K562 (cell line): ENCODE measurements at places on chromosomes 3 and 15. TPM values are rescaled to one million over a fixed set of nuclear protein-coding genes. Genes with fewer than 3 reads are reported as not detected.

C15orf62 gene
- 0.40 and 0.45 TPM in 2 replicates for total RNA-seq

GRCh38 chr15:57537072-57537471 is 54.6 kb upstream of the MYZAP start:
- H3K36me3 ChIP-seq, result no peaks in the 10 kb centered on the region
- DNase-seq, result no peak
- no peak overlapping the region for H3K4me3 ChIP-seq
- H3K27ac ChIP-seq, result no peak overlapping the region

GPR27 gene
- not detected in 2 replicates for total RNA-seq

GRCh38 chr3:127816783-127817405 is 5.4 kb downstream of the MGLL start:
- no peak for DNase-seq
- H3K4me1 ChIP-seq, result no peaks in the 10 kb centered on the region
- H3K27me3 ChIP-seq, result peaks cover 57% of the 10 kb centered on the region
- no peak overlapping the region for H3K4me3 ChIP-seq
- H3K27ac ChIP-seq, result no peak overlapping the region
- no peaks in the 10 kb centered on the region for H3K36me3 ChIP-seq

RSL24D1 gene
- 175 TPM in 2 replicates for total RNA-seq

GRCh38 chr15:35168464-35168863 is 83.4 kb upstream of the NANOGP8 start:
- DNase-seq, result no peak
- H3K36me3 ChIP-seq, result no peaks in the 10 kb centered on the region
- H3K27ac ChIP-seq, result peak overlapping the region; percentile 94
- H3K4me1 ChIP-seq, result peaks cover 6% of the 10 kb centered on the region; the same call in 1 of the 2 replicates
- no peak overlapping the region for H3K4me3 ChIP-seq

- no peak overlapping the region for H3K4me3 ChIP-seq
- H3K4me1 ChIP-seq, result no peaks in the 10 kb centered on the region
- H3K36me3 ChIP-seq, result no peaks in the 10 kb centered on the region
- DNase-seq, result no peak
These were observed 23.1 kb downstream of the EOMES start for GRCh38 chr3:27699067-27699466.

- H3K36me3 ChIP-seq, result no peaks in the 10 kb centered on the region
- peak; percentile 37 for DNase-seq
- no peak overlapping the region for H3K4me3 ChIP-seq
- no peaks in the 10 kb centered on the region for H3K27me3 ChIP-seq
These were observed 39.8 kb upstream of the SGO1 start for GRCh38 chr3:20225769-20226168.

VEPH1 gene
- 4.6 and 5.1 TPM in 2 replicates for total RNA-seq

SCAMP5 gene
- 0.27 and 0.31 TPM in 2 replicates for total RNA-seq

- no peaks in the 10 kb centered on the region for H3K36me3 ChIP-seq
- H3K4me3 ChIP-seq, result no peak overlapping the region
- H3K27ac ChIP-seq, result no peak overlapping the region
- H3K27me3 ChIP-seq, result peaks cover 15% of the 10 kb centered on the region; the same call in 2 of the 3 replicates
- no peaks in the 10 kb centered on the region; the same call in 2 of the 3 replicates for H3K4me1 ChIP-seq
These were observed 271.7 kb downstream of the UACA start for GRCh38 chr15:70491641-70492040.

HHATL gene
- not detected in 2 replicates for total RNA-seq

PTPN23 gene
- total RNA-seq, result 51.4 and 58.7 TPM in 2 replicates

GRCh38 chr15:88681610-88682221 is 42.9 kb downstream of the ISG20 start:
- no peaks in the 10 kb centered on the region for H3K4me1 ChIP-seq
- no peak for DNase-seq
- peaks cover 19% of the 10 kb centered on the region; the same call in 2 of the 3 replicates for H3K27me3 ChIP-seq
- H3K4me3 ChIP-seq, result no peak overlapping the region

- no peaks in the 10 kb centered on the region for H3K27me3 ChIP-seq
- H3K4me3 ChIP-seq, result no peak overlapping the region
- no peak overlapping the region for H3K27ac ChIP-seq
These were observed 68.2 kb downstream of the CD200R1L start for GRCh38 chr3:112778353-112778948.

DNA sequence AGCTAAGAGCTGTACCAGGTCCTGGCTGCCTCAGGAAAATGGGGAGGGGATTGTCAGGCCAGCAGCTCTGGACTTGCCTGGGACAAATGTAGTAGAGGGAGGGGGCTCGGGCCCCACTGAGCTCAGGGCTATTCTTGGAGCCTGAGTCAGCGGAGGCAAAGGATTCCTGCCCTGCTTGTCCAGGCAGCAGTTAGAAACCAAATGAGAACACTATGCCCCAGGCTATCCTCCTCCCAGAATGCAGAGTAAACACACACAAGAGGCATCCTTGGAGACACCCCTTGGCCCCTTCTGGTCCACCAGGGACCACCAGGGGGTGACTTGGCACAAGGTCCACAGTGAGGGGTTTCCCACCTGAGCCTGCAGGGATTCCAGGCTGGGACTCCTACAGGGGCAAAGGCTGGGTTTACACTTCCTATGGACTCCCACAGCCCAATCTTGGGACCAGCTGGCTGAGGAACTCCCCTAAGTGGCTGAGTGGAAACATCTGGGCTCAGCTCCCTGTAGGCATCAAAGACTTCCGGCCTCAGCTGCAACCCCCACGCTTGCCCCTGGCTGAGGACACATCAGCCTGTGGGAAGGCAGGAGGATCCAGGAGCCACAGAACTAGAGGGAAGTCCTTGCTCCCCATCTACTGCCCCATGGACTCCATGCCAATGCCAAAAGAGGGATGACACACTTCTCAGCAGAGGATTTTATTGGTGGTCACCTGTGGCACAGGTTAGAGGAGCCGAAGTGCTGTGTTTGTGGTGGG is 3.4 kb upstream of the COL7A1 start:
- no peaks in the 10 kb centered on the region for H3K27me3 ChIP-seq
- no peak for DNase-seq
- peaks cover 59% of the 10 kb centered on the region; the same call in 2 of the 3 replicates for H3K36me3 ChIP-seq
- H3K4me3 ChIP-seq, result no peak overlapping the region

- no peak overlapping the region for H3K4me3 ChIP-seq
- no peaks in the 10 kb centered on the region for H3K36me3 ChIP-seq
- no peak for DNase-seq
- H3K4me1 ChIP-seq, result no peaks in the 10 kb centered on the region
These were observed 215.2 kb downstream of the POLQ start for GRCh38 chr3:121330634-121331033.

GRCh38 chr3:138686771-138687221 is 78.2 kb downstream of the FAIM start:
- H3K4me1 ChIP-seq, result peaks cover 31% of the 10 kb centered on the region
- peak overlapping the region; percentile 71 for H3K27ac ChIP-seq
- DNase-seq, result peak; percentile 82
- H3K27me3 ChIP-seq, result no peaks in the 10 kb centered on the region

DNA sequence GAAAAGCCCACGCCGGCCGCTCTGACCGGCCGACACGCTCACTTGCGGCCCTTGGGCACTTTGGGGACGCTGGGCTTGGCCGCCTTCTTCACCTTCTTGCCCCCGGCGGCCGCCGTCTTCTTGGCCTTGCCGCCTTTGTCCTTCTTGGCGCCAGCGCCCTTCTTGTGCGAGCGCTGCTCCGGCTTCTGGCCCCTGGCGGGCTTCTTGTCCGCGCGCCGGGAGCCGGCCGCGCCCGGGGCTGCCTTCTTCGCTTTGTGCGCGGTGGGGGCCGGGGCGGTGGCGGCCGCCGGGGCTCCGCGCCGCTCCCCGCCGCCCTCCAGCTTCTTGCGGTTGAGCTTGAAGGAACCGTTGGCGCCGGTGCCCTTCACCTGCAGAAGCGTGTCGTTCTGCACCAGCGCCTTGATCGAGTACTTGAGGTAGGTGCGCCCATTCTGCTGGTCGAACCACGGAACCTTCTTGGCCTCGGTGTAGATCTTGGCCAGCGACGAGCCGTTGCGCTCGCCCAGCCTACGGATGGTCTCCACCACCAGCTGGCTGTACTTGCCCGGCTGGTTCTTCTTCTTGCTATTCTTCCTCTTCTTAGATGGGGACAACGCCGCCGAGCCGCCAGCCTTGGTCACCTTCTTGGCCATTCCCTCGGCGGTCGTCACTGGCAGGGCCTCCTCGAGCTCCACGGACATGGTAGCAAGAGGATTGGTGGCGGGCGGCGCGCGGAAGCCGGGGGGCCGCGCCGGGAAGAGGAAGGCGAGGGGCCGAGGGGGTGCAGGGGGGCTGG is 36.7 kb downstream of the HMCES start:
- peak overlapping the region; percentile 78 for H3K4me3 ChIP-seq
- H3K36me3 ChIP-seq, result no peaks in the 10 kb centered on the region
- H3K27me3 ChIP-seq, result no peaks in the 10 kb centered on the region

DNA sequence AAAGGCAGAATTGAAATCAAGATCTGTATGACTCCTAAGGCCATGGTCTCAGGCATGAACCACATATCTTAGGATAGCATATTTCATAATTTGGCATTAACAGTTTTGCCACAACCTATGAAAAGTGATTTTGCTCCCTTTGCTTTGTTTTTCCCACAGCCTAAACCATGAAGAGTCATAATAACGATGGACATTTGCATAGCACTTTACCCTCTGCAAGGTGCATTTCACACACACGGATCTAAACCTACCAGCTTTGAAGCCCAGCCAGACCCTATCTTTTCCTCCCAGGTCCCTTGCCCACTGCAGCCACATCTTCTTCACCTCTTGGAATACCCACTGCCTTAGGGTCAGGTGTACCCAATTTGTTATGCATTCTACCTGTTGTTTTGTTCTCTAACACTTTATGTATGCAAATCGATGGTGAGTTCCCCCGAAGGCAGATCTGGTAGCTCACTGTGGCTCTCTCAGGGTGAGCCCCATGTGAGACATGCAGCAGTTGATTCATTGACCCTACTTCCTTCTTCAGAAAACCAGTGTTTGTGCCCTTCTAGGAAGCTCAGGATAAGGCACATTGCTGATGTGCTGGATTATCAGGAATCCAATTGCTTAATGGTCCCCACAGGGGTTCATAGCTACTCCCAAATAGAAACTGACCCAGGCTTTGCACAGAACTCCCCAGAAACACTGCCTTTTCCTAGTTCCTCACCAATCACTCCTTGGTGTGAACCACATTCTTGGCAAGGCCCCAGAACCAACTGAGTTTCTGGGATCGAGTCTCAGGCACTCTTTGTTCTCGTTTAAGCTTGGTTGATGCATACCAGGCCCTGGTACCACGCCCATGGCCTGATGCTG is 8.7 kb downstream of the ARHGAP31 start:
- H3K27ac ChIP-seq, result no peak overlapping the region
- peaks cover 2% of the 10 kb centered on the region; the same call in 1 of the 3 replicates for H3K27me3 ChIP-seq
- no peak for DNase-seq
- no peaks in the 10 kb centered on the region for H3K36me3 ChIP-seq
- H3K4me3 ChIP-seq, result no peak overlapping the region

- no peak overlapping the region for H3K4me3 ChIP-seq
- H3K36me3 ChIP-seq, result no peaks in the 10 kb centered on the region
- peaks cover 22% of the 10 kb centered on the region for H3K27me3 ChIP-seq
- no peak for DNase-seq
- no peak overlapping the region for H3K27ac ChIP-seq
- peaks cover 5% of the 10 kb centered on the region; the same call in 1 of the 3 replicates for H3K4me1 ChIP-seq
These were observed 159.3 kb upstream of the TLE3 start for GRCh38 chr15:70257047-70257446.

DNA sequence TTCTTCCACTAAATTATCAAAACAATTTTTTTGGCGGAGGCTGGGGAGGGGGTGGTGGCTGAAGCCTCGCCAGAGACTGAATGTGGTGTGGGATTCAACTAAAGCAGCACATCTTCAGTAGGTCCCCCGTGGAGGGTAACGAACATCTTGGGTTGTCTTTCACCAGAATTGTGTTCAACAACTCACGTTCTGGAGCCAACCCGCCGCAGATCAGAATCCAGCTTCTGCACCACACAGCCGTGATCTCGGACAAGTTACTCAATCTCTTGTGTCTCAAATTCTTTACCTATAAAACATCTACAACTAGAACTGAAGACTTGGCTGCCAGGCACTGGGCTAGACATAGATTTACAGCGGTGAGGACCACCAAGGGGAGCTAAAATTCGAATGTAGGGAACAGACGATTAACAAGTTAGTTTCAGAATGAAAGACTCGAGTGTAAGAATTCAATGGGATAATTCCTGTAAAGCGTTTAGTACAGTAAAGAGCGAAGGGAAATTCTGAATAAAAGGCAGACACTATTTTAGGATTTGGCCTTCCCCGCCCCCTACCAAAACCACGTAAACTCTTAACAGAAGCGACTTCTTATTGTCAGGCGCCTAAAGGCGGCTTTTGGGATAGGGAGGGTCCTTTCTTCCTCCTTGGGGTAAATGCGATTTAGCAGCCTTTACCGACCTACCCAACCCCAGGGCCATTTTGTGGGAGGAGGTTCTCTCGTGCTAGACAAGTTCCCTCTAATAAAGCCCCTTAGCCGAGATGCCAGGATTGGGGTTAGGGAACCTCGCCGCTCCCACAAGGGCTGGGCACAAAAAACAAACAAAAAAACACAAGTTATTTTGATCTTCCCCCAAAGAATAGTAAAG is 697 bp upstream of the RAB5A start:
- DNase-seq, result no peak
- H3K4me1 ChIP-seq, result peaks cover 11% of the 10 kb centered on the region

ISLR gene
- not detected in 2 replicates for total RNA-seq

GOLGA8Q gene
- total RNA-seq, result not detected in 2 replicates

FOXB1 gene
- not detected in 2 replicates for total RNA-seq

MEGF11 gene
- total RNA-seq, result not detected in 2 replicates

DNA sequence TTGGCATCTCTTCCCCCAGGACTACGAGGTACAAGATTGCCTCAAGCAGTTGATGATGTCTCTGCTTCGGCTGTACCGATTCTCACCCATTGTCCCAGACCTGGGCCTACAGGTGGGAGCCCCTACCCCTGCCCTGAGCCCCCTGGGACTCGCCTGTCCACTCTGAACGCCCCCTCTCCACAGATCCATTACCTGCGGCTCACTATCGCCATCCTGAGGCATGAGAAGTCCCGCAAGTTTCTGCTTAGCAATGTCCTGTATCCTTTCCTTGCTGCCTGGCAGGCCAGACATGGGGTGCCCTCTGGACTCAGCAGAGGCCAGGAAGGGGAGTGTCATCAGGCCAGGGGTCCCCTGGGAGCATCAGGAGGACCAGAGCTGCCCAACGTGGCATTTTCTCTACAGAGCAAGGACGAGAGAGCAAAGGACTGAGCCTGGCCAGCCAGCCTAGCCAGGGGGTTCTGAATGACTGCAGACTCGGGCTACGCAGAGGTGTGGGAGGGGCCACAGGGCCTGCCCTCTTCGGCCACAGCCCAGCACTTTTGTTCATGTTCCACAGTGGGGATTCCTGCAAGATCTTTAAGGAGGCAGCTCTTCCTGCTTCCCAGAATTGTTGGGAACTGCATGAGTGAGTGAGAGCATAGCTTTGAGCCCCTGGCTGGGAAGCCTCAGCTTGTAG is 11.2 kb downstream of the RNF123 start:
- no peak overlapping the region for H3K4me3 ChIP-seq
- H3K27ac ChIP-seq, result no peak overlapping the region
- H3K36me3 ChIP-seq, result peaks cover 75% of the 10 kb centered on the region; the same call in 2 of the 3 replicates
- H3K4me1 ChIP-seq, result no peaks in the 10 kb centered on the region

C3orf52 gene
- 3.4 and 4.0 TPM in 2 replicates for total RNA-seq

DNA sequence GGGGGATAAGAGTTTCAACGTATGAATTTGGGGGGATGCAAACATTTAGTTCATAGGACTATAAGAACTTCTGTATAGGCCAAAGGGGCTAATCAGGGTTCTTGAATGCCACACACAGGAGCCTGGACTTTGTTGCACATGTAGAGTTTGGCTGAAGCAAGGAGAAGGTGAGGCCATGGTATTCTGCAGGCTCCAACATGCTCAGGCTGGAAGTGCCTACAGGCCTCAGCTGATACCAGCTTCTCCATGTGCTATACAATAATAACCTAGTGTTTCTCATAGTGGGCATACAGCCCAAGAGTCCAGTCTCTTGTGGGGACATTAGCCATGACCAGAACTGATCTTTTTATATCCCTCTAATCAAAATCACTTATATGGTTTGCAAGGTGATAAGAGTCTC is 399.7 kb upstream of the MCTP2 start:
- no peak for DNase-seq
- no peaks in the 10 kb centered on the region for H3K36me3 ChIP-seq
- no peak overlapping the region for H3K4me3 ChIP-seq
- H3K27me3 ChIP-seq, result no peaks in the 10 kb centered on the region
- H3K27ac ChIP-seq, result no peak overlapping the region

C3orf80 gene
- 0.60 and 0.75 TPM in 2 replicates for total RNA-seq
